ENCODE measurements at places on chromosomes 5 and 9.
A peak's percentile ranks its signal among the peaks of the same experiment; 100 is the strongest.

GRCh38 chr9:109519366-109519765, 21.3 kb upstream of the PTPN3 start:
- no peak for DNase-seq

GRCh38 chr9:16625811-16626210, 244.7 kb downstream of the BNC2 start:
- DNase-seq: peak; percentile 35

GRCh38 chr5:25554077-25554476, 909.3 kb upstream of the CDH10 start:
- DNase-seq: no peak

- DNase-seq: no peak
Observed at GRCh38 chr9:104903609-104904008, 24.3 kb downstream of the ABCA1 start.

- DNase-seq: no peak
Observed at GRCh38 chr5:179330186-179330900, 14.9 kb downstream of the ADAMTS2 start.

DNA sequence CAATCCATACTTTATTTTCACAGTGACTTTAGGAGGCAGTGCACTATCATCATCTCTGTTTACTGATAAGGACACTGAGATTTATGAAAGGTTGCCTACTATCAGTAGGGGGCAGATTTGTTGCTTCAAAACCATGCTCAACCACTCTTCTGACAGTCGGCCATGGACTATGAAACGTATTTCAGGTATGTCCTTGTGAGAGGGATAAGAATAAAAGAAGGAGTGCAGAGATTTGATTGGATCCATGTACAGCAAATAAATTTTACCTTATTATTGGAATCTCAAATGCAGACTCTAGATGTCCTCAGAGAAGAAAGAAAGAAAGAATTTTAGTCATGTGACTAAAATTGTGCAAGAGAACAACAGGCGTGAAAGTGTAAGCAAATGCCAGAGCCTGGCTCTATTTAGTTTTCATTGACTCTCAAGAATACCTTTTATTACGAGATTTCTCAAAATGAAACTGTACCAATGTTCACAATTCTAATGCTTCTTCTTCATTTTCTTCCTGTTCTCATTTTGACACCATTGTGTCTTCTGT, 296.6 kb upstream of the RASA1 start:
- no peak for DNase-seq

All from Caki2 (cell line).